DND-41 (cell line): ENCODE measurements at places on chromosomes 11 and 22.

DNA sequence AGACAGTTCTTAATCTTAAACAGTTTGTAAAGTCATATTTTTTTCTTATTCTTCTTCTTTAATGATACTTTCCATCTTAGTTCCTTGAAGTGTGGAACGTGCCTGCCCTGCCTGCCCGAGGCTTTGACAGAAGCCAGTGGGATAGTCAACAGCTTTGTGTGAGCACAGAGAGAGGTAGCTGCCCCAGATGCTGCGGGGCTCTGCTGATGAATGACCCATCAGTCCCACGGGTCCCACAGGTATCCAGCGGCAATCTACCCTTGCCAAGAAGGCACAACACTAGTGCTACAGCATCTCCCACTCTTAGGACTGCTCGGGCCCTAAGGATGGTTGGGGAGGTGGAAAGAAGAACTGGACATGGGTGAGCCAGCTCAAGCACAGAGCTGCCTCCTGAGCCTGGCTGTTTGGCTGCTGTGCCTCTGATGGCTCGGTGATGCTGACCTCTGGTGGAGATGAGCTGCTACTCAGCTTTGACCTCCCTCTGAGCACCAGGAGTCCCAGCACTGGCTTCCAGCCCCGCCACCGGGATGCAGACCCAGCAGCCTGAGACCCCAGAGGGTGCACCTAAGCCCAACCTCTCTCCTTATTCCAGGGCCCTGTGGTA, 11.8 kb upstream of the APLNR start:
- no peaks in the 10 kb centered on the region for H3K4me1 ChIP-seq
- DNase-seq: peak; percentile 32
- H3K4me3 ChIP-seq: no peak overlapping the region
- H3K36me3 ChIP-seq: no peaks in the 10 kb centered on the region
- peaks cover 10% of the 10 kb centered on the region for H3K27me3 ChIP-seq
- no peak overlapping the region for H3K27ac ChIP-seq

GRCh38 chr11:131889760-131890581, 519.6 kb downstream of the NTM start:
- H3K36me3 ChIP-seq: no peaks in the 10 kb centered on the region
- H3K4me3 ChIP-seq: no peak overlapping the region
- H3K27ac ChIP-seq: no peak overlapping the region
- no peaks in the 10 kb centered on the region for H3K4me1 ChIP-seq

GRCh38 chr11:83938148-83938547, 652.0 kb upstream of the CCDC90B start:
- no peak overlapping the region for H3K4me3 ChIP-seq
- no peaks in the 10 kb centered on the region for H3K27me3 ChIP-seq
- H3K36me3 ChIP-seq: no peaks in the 10 kb centered on the region
- no peaks in the 10 kb centered on the region for H3K4me1 ChIP-seq
- DNase-seq: no peak
- no peak overlapping the region for H3K27ac ChIP-seq

DNA sequence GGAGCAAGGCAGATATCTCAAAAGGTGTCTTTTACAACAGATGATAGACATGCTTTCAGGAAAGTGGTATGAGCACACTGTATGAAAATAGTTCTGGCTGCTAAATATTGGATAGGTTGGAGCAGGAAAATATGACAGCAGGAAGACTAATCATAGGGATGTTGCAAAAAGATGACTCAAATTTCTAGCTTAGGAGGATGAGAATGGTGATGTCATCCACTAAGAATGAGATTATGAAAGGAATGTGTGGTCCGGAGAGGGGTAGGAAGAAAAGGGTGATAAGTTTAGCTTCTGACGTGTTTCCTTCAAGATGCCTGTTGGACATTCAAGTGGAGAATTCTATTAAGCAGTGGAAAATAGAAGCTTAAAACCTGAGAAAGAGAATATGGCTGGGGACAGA, 46.4 kb downstream of the RCN1 start:
- no peak for DNase-seq
- H3K4me3 ChIP-seq: no peak overlapping the region
- no peaks in the 10 kb centered on the region for H3K4me1 ChIP-seq

DNA sequence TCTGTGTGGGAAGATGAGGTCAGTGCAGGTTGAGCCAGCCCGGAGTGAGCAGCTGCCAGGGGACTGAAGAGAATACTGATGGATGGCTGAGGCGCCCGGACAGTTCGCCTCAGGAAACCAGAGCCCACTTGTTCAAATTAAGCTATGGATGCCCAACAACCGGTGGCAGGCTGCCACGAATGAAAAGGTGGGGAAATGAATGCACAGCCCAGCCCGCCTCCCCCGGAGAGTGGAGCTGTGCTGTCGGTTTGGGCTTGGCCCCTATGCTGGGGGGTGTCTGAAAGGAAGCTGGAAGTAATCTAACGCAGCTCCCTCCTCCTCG, 21.9 kb downstream of the HSPA8 start:
- no peak overlapping the region for H3K27ac ChIP-seq
- no peaks in the 10 kb centered on the region for H3K4me1 ChIP-seq
- DNase-seq: no peak
- H3K27me3 ChIP-seq: no peaks in the 10 kb centered on the region

DNA sequence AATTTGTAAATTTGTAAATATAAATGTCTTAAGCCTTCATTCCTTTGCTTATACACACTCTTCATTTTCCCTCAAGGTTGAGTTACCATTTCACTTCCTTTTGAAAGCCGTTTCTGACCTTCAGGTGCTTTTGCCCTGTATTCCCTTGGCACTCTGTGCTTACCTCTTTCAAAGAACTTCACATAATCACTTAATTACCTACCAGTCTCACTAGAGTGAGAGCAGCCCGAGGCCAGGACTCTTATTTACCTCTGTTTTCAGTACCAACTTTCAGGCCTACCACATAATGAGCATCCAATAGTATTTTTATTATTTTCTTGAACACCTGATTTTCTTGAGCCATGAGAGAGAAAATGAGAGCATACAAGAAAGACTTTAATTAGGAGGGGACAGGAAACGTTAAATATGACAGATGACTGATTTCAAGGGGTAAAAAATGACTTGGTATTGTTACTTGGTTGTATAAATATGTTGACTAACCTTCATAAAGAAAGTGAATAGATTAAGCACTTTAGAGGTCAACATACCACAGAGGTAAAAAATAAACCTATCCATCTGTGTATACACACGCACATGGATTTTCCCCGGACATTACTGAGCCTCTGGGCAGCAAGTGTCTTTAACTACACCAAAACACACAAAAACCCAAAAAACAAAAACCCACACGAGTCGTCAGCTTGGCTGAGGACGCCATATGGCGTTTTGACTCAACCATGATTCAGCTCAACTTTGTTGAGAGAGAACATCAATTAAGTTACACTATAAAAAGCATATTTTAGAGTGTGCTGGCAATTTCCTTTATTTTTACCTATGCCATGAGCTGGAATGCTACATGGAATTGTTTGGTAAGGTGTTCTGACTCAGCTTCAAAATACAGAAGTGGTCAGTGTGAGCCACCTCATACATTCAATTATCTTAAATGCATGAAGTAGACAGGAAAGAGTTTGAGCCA, 7.6 kb downstream of the ATXN10 start:
- peaks cover 12% of the 10 kb centered on the region for H3K4me1 ChIP-seq
- no peak overlapping the region for H3K27ac ChIP-seq
- H3K36me3 ChIP-seq: peaks cover 7% of the 10 kb centered on the region; the same call in 1 of the 2 replicates
- no peak overlapping the region for H3K4me3 ChIP-seq
- DNase-seq: no peak

- peaks cover 31% of the 10 kb centered on the region for H3K36me3 ChIP-seq
- H3K4me1 ChIP-seq: peaks cover 24% of the 10 kb centered on the region
- H3K27ac ChIP-seq: peak overlapping the region; percentile 98
- H3K27me3 ChIP-seq: no peaks in the 10 kb centered on the region
- peak overlapping the region; percentile 48; the same call in 1 of the 2 replicates for H3K4me3 ChIP-seq
- DNase-seq: no peak
Observed at GRCh38 chr11:72111300-72112142, 974 bp downstream of the ANAPC15 start.

- no peak overlapping the region for H3K4me3 ChIP-seq
- DNase-seq: no peak
- no peaks in the 10 kb centered on the region for H3K36me3 ChIP-seq
- H3K27me3 ChIP-seq: peaks cover 7% of the 10 kb centered on the region
- no peak overlapping the region for H3K27ac ChIP-seq
Observed at GRCh38 chr11:33419924-33420323, 162.7 kb downstream of the HIPK3 start.

- no peaks in the 10 kb centered on the region for H3K36me3 ChIP-seq
- H3K4me1 ChIP-seq: no peaks in the 10 kb centered on the region
- no peak overlapping the region for H3K4me3 ChIP-seq
- no peak overlapping the region for H3K27ac ChIP-seq
- H3K27me3 ChIP-seq: no peaks in the 10 kb centered on the region
- no peak for DNase-seq
Observed at GRCh38 chr11:26916805-26917204, 77.1 kb upstream of the FIBIN start.

DNA sequence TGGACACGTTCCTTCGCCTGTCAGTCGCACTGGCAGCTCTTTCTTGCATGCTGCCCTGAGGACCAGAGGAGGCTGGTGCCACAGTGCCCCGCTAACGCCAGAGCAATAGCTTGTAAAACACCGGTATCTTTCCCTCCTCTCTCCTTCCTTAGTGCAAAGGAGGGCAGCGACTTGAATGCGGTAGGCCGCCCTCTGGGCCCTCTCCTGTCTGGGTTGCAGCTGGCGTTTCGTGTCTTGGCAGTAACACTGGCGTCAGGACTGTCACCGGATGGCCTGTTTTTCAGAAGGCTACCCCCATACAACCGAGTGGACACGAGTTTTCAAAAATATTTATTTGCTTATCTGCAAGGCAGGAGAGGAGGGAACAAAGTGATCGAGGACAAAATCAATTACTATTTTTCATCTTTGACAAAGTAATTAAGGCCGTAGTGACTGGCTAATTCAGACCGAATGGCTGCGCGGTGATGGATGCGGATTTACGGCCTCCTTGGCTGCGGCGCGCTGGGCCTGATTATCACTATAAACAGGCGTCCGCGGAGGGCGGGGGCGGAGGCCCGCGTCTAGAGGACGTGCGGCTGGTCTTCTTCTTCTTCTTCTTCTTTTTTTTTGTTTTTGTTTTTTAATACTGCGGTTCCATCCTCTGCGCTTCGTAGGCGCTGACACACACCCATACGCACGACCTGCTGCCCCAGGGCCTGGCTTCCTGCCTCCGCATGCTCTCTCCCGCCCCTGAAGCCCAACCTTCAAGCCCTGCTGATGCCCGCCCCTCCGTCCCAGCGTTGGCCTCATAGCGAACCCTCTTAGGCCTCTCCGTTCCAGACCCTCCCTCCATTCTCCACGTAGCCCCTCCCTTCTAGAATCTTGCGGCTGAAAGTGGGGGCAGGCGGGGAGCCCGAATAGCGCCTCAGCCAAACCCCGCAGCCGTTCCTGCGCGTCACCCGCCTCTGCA, 2.9 kb upstream of the SLC6A5 start:
- no peak for DNase-seq
- no peaks in the 10 kb centered on the region for H3K27me3 ChIP-seq
- H3K27ac ChIP-seq: no peak overlapping the region
- no peaks in the 10 kb centered on the region for H3K4me1 ChIP-seq

DNA sequence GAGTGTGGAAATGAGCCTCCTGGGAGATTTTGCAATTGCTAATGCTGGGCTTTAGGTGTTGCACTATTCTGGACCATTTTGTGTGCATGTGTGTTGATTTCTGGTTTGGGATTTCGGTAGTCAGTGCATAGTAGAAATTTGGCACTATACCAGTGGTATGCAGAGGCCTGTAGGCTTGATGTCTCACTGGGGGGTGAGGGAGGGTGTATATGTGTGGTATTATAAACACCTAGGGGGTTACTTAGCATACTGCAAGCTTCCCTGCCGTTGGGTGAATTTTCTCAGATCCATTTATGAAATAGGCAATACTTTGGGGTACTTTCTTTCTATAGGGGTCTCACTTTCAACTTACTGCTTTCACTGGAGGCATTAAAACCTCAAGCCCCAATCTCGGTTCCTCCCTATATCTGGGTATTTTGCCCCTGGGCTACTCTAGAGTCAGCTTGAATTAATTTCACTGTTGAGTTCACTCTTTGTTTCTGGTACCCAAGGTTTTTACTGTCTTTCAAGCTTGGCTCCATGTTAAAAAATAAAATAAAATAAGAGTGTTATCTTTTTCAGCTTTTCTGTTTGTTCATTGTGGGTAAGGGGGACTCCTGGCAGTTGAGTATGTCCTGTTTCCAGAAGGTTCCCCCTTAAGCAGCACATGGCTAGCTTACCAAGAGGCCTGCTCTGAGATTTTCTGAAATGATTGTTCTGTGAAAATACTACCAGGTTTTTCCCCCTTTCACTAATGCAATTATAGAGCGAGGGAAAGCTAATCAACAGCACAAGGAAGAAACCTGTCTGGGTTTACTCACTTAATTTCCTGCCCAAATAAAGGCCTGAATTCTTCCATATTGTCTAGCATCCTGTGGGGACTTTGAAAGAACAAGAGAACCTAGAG, 45.8 kb downstream of the PPFIBP2 start:
- H3K4me3 ChIP-seq: no peak overlapping the region
- no peaks in the 10 kb centered on the region for H3K36me3 ChIP-seq
- no peak overlapping the region for H3K27ac ChIP-seq
- peaks cover 13% of the 10 kb centered on the region for H3K27me3 ChIP-seq
- no peak for DNase-seq

- no peaks in the 10 kb centered on the region for H3K27me3 ChIP-seq
- no peak overlapping the region for H3K27ac ChIP-seq
- H3K4me1 ChIP-seq: peaks cover 15% of the 10 kb centered on the region
- no peak overlapping the region for H3K4me3 ChIP-seq
- no peaks in the 10 kb centered on the region for H3K36me3 ChIP-seq
Observed at GRCh38 chr22:37126882-37127281, 17.4 kb upstream of the TMPRSS6 start.

DNA sequence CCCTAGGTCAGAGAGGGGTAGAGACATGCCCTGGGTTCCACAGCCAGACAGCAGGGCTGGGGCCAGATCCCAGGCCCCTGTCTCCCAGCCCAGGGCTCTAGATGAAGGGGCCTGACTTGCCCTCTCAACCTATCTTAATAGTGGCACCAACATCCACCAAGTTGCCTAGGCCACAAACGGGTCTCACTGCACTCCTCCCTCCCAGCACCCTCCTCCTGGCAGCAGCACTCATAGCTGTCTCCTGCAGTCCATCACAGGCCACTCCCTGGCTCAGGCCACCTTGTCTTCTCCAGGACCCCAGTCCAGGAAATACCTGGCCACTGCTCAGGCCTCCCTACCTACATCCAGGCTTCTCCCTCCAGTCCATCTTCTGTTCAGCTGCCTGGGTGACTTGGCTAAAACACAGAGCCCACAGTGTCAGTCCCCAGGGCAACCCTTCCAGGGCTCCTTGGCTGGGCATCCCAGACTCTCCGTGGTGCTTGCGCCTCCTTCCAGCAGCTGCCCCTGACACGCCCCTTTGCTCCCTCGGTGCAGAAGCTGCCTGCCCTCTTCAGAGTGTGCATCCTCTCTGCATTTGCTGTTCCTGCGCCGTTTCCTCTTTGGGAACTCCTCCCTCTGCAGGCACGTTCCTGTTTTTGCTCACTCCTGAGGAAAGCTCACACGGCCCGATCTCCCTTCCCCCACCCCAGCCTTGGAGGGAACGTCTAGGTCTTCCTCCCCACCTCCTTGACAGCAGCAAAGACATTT, 40.5 kb downstream of the LRRC32 start:
- H3K27ac ChIP-seq: no peak overlapping the region
- no peak overlapping the region for H3K4me3 ChIP-seq
- H3K36me3 ChIP-seq: no peaks in the 10 kb centered on the region
- DNase-seq: no peak
